ENCODE measurements at places on chromosomes 2 and 18. TPM values are rescaled to one million over a fixed set of nuclear protein-coding genes. Genes with fewer than 3 reads are reported as not detected.

DNA sequence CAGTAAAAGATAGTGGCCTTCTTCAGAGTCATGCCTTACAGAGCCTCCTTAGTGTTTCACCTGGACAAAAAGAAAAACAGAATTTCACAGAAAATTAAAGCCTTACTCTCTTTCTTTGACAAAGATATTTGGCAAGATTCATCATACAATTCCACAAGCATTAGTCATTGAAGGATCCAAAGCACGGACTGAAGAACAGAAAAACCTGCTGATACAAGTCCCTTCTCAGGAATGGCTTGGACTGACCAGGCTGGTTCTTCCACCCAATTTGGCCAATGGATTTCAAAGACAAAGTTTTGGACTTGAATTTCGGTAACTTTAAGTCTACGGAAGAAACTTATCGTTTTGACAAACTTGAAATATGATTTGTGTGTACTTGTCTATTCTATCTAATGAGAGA is 39.1 kb upstream of the GALNT3 start:
- H3K4me1 ChIP-seq = no peaks in the 10 kb centered on the region
- no peak overlapping the region for H3K27ac ChIP-seq
- H3K4me3 ChIP-seq = no peak overlapping the region

DNA sequence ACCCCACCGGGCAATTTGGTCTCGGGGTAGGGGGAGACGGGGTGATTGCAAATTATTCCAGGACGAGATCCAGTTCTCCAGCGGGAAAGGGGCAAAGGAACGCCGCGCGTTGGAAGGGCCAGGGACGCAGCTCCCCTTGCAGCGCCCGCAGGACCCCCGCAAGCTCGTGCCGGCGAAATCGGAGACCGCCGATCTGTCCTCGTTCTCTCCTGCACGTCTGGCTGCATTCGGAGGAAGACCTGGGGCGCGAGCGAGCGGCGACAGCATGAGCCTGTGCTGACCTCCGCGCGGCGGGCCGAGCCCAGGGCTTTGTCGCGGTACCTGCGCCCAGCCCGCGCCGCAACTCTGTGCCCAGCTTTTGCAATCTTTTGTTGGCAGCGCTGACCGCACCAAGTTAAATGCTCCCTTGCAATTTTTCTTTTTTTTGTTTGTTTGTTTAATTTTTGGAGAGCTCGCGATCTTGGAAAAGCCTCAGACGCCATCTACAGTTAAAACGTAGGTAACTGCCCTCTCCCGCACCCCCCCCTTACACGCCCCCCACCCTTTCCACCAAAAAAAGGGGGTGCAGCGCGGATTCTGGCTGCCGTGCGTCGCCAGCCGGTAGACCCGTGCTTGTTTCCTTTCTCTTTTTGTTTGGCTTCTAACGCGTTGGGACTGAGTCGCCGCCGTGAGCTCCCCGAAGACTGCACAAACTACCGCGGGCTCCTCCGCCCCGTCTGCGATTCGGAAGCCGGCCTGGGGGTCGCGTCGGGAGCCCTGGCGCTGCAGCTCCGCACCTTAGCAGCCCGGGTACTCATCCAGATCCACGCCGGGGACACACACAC is 667 bp downstream of the TRIB2 start:
- H3K4me3 ChIP-seq = peak overlapping the region; percentile 78
- H3K36me3 ChIP-seq = no peaks in the 10 kb centered on the region
- H3K27me3 ChIP-seq = no peaks in the 10 kb centered on the region
- H3K4me1 ChIP-seq = peaks cover 39% of the 10 kb centered on the region
- peak overlapping the region; percentile 84 for H3K27ac ChIP-seq
- DNase-seq = peak; percentile 66

GRCh38 chr18:8816220-8816619 is 110.9 kb downstream of the MTCL1 start:
- H3K27me3 ChIP-seq = no peaks in the 10 kb centered on the region
- no peak for DNase-seq
- no peak overlapping the region for H3K27ac ChIP-seq
- H3K4me1 ChIP-seq = no peaks in the 10 kb centered on the region
- H3K4me3 ChIP-seq = no peak overlapping the region

DNA sequence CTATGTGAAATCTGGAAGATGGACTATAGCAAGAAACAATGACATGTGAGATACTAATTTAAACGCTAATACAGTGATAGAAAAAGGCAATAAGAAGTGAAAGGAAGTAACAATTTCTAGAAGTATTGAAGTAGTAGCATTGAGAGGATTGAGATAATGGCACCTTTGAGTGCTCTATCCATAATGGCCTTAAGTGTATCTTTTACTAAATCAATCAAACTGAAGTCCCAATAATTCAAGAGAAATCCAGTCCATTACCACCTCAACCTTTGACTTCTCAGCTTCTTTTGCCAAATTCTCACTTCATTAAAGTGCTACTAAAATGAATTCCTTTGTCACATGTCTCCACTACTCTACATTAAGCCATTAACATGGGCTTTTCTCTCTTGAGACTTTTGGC is 82.6 kb upstream of the KYNU start:
- no peaks in the 10 kb centered on the region for H3K27me3 ChIP-seq
- DNase-seq = no peak
- no peak overlapping the region for H3K4me3 ChIP-seq
- no peaks in the 10 kb centered on the region for H3K36me3 ChIP-seq
- no peaks in the 10 kb centered on the region for H3K4me1 ChIP-seq
- H3K27ac ChIP-seq = no peak overlapping the region

GRCh38 chr2:223868005-223868404 is 30.6 kb upstream of the AP1S3 start:
- no peaks in the 10 kb centered on the region for H3K36me3 ChIP-seq
- no peaks in the 10 kb centered on the region for H3K27me3 ChIP-seq
- DNase-seq = no peak
- no peak overlapping the region for H3K4me3 ChIP-seq

DNA sequence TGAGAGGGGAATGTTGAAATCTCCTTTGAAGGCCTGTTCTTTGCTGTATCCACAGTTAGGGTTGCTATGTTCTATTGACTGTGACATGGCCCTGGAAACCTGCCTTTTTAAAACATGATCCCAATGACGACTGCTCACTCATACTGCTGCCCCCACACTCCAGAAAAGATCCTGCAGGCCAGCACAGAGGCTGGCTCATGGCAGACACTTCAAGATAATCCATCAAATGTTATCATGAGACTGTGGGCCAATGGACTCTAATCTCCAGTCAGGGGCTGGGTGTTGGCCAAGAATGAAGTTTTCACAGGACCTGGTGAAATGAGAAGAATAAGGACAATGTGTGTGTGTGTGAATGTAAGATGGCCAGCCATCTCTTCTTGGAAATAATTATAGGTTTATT is 59.0 kb upstream of the THOC1 start:
- no peak overlapping the region for H3K4me3 ChIP-seq
- H3K27ac ChIP-seq = no peak overlapping the region
- H3K4me1 ChIP-seq = no peaks in the 10 kb centered on the region

DNA sequence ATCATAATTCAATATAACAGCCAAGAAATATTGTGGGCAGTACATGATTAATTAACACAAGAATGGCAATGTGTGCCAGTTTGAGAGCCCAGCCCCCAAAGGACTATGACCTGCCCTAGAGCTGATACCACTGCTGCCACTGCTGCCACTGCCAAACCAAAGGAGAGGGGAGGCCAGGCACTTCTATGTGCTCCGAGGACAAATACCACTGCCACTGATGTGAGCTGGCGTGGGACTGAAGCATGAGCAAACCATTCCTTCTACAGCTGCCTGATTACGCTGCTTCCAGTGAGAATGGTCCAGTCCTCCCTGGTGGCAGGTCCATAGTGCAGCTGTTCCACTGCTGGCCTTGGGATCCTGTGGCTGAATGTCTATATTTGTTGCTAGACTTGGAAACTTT is 392.2 kb downstream of the CCDC85A start:
- no peaks in the 10 kb centered on the region for H3K27me3 ChIP-seq
- no peak for DNase-seq
- no peak overlapping the region for H3K4me3 ChIP-seq
- no peaks in the 10 kb centered on the region for H3K4me1 ChIP-seq

ACADL gene
- not detected for total RNA-seq

DSG4 gene
- not detected for total RNA-seq

BBS5 gene
- total RNA-seq = 1.7 TPM
